ENCODE measurements at places on chromosomes 1 and 21. TPM values are rescaled to one million over a fixed set of nuclear protein-coding genes. Genes with fewer than 3 reads are reported as not detected.

DNA sequence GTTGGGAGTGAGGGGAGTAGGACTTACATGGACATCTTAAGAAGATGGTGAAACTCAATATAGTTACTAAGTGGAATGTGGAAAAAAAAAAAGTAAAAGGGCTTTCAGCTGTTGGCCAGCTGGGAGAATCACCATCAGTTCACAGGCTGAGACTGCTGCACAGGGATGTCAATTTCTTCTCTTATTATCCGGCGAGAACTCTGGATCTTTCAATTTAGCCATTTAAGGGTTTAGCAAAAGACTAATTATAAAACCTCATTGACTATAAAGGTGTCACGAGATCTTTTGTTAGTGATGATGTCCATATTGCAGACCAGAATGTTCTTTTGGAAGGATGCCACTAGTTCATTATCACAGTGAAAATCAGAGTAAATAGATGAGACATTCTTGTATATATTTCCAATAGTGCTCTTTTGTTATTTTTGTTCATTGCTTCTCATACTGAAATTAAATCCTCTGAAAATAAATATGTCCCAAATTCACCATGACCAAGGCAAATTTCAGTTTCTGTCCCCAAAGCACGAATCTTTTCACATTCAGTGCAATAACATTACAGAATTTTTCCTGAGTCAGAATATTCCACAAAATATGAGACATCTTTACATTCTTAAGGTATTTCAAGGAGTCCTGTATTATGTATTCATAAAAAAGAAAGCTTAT, 266.1 kb downstream of the DNM3 start:
- no peak for DNase-seq

DNA sequence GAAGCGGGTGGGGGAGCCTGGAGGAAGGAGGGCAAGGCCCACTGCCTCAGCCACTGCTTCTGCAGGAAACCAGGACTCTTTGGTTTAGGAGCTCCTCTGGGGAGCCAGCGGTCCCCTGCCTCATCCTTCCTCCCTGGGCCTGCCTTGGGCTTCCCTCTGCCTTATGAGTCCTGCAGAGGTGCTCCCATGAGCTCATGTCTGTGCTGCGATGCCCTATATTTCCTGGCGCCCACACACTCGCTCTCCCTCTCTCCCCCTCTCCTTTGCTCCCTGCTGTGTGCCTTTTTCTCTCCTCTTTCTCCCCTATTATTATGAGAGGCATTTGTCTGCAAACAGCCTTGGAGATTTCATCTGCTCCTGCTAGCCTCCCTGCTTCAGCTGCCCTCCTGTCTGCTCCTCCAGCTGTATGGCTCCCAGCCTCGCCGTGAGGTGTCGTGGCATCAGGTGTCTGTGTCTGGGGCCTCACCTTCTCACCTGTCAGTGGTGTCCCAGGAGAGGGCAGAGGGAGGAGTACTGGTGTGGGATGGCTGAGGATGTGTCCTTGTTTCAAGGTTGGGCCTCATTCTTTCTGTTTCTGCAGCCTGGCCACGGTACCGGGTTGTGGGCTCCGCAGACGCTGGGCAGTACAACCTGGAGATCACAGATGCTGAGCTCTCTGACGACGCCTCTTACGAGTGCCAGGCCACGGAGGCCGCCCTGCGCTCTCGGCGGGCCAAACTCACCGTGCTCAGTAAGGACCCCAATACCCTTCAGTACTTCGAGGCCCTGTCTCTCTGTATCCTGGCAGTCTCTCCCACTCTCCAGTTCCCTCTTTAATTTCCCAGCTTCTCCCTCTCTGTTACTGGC, 84.2 kb downstream of the KIRREL1 start:
- no peak for DNase-seq

DNA sequence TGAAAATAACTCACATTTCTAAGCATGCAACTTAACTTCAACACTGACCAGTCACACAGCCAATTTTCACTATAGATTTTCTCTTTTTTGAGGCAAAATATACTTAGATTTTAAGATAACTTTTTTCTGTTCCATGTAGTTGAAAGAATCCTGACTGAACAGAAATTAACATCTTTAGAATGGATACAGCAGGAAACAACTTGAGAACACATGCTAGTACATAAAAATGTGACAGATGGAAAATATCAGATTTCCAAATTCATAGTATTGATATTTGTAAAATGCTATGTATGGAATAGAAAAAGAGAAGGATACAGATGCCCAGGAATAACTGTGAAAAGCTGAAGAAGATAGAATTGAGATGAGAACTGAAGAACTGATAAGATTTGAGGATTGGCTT, 1270.6 kb downstream of the KCNT2 start:
- DNase-seq, result no peak

GRCh38 chr1:77287535-77287934, 5.7 kb downstream of the AK5 start:
- DNase-seq, result no peak

GRCh38 chr1:41367288-41367642, 6.0 kb downstream of the FOXO6 start:
- DNase-seq, result no peak

DNA sequence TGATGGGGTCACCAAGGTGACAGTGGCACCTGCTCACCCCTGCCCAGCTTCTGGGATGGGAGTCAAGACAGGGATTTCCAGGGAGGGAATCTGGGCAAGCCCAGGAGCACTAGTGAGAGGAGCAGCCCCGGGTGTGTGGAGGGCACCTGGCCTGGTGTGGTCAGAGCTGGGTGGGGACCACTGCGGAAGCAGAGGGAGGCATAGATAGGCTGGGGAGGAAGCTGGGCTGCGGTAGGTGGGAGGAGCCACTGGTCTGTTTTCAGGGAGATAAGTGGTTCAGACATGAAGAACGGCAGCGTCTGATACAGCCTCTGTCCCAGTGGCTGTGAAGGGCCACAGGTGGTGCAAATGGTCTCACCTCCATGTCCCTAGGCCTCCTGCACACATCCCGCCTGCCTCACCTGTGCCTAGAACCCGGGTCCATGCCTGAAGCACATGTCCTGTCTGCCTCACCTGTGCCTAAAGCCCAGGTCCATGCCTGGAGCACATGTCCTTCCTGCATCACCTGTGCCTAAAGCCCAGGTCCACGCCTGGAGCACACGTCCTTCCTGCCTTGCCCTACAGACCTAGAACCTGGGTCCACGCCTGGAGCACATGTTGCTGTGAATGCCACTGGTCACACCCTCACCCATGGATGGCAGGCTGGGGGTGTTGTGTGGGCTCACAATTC, 325.9 kb upstream of the AJAP1 start:
- no peak for DNase-seq

DNA sequence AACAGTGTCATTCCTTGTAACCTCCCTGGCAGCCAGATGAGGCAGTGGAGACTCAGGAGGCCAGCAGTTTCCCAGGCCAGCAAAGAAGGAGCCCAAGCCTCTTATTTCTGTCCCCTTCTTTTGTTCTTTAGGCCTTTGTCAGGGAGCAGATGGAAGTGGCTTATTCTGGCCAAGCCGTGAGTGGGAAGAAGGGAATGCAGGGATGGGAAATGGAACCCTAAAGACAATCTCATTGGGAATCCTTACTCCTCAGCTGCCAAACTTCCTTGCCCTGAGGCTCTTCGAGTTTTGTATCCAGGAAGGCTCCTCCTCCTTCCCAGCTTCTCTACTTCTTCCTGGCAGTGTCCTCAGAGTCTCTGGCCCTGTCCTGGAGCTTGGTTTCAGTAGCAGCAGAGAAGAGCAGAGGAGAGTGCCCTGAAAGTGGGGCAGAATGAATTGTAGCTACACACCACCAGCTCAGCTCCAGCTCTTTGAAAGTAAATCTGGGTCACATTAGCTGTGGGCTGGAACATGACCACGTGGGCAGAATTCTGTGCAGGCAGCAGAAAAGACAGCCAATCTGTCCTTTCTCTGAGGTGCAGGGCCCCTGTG, 63.9 kb downstream of the NDUFS5 start:
- DNase-seq, result no peak

DNA sequence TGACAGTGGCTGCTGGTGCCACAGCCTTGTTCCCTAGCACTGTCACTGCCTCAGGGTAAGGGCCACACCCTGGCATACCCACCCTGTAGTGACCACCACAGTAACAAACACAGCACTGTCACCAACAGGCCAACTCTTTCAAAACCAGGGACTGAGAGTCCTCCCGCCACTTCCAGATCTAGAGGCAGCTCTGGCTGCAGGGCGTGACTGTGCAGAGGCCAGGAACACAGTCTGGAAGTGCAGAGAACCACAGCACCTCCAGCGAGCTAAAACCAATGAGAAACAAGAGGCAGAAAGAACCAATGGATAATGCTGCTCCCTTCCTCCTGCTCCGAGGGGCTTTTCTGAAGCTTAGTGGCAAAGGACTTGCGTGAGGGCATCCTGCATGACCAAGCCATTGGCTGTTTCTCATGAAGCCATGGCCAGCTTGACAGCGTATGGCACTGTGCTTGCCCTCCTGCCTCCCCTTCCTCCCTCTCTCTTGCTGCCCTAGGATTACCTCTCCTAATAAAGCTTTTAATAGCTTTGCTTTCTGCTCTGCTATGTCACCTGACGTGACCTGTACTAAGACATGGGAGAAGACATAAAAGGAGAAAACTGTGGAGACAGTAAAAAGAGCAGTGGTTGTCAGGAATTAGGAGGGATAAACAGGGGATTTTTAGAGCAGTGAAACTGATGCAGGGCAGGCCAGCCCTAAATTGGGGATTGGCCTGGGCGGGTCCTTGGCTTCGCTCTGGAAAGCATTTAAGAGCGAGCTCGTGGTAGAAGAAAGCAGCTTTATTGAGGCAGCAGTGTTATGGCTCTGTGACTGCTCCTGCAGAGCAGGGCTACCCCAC, 7.2 kb downstream of the PARP1 start:
- no peak for DNase-seq

LDLRAD1 gene
- total RNA-seq, result not detected

C8B gene
- total RNA-seq, result not detected

GPR161 gene
- total RNA-seq, result 7.0 TPM
